ENCODE measurements at places on chromosomes 6 and 20.

DNA sequence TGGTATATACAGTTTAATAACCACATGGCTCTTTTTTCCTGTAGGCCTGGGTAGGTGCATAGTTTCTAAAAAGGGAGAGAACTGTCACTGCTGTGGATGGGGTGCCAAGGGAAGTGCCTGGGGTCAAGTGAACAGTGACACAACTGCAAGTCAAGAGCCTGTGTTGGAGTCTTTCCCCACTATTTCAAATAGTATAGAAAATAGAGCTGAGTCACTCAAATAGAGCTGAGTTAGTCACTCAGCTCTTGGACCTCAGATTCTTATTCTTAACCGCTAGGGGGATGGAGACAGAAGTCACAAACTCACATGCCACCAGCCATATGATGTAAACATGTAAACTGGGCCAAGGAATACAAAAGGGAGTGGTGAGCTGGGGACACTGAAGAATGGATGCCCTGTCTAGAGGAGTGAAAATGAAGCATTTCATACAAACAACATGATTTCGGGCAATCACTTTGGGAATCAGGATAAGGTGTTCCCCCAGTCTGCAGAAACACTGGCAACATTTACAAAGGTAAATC, 2.1 kb downstream of the NQO2 start:
- peak; percentile 93 for DNase-seq
- H3K27ac ChIP-seq = no peak overlapping the region
- H3K4me3 ChIP-seq = no peak overlapping the region
- H3K4me1 ChIP-seq = peaks cover 13% of the 10 kb centered on the region

DNA sequence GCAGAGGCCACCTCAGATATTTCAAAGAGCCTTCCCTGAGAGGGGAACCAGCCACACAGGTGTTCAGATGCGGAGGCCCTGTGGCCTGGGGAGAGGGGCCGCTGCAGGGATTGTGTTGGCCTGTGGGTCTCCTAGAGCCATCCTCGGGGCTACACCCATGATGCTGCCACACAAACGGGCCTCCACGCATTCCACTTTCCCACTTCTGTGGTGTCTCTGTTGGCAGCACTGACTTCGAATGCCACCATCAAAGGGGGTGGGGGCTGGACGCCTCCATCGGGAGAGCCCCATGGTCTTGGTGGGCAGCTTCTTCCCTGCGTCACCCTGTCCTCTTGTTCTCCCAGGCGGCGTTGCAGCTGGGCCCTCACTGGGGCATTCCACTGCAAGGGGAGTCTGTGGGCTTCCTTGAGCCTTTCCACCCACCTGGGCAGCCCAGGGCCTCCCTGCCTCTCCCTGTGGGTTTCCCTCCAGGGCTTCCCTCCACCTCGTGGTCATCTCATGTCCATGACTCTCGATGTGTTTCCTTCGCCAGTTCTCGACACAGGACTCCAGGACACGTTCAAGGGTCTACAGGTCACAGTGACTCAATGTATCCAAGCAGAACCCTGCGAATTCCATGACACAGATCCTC, 145.5 kb downstream of the ERMARD start:
- H3K27me3 ChIP-seq = no peaks in the 10 kb centered on the region
- DNase-seq = peak; percentile 45
- H3K4me3 ChIP-seq = no peak overlapping the region
- H3K27ac ChIP-seq = no peak overlapping the region
- no peaks in the 10 kb centered on the region for H3K4me1 ChIP-seq

- H3K36me3 ChIP-seq = no peaks in the 10 kb centered on the region
- H3K27me3 ChIP-seq = no peaks in the 10 kb centered on the region
- no peak overlapping the region for H3K27ac ChIP-seq
- no peaks in the 10 kb centered on the region for H3K4me1 ChIP-seq
- no peak overlapping the region for H3K4me3 ChIP-seq
Observed at GRCh38 chr6:79861023-79861422, 86.3 kb downstream of the ELOVL4 start.

DNA sequence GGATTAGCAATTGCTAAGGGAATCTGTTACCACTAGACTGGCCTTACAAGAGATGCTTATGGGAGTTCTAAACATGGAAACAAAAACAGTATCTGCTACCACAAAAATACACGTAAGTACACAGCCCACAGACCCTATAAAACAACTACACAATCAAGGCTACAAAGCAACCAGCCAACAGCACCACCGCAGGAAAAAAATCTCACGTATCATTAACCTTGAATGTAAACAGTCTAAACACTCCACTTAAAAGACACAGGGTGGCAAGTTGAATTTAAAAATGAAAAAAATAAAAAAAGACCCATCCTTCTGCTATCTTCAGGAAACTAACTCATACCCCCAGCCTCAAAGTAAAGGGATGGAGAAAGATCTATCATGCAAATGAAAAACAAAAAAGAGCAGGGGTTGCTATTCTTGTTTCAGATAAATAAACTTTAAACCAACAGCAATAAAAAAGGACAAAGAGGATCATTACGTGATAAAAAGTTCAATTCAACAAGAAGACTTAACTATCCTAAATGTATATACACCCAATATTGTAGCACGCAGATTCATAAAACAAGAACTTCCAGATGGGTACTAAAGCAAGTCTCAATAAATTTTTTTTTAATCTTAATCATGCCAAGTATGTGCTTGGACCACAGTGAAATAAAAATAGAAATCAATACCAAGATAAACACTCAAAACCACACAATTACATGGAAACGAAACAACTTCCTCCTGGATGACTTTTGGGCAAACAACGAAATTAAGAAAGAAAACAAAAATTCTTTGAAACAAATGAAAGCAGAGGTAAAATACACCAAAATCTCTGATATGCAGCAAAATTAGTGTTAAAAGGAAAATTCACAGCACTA, 52.3 kb downstream of the RNGTT start:
- H3K4me3 ChIP-seq = no peak overlapping the region
- no peaks in the 10 kb centered on the region for H3K36me3 ChIP-seq
- DNase-seq = no peak
- no peak overlapping the region for H3K27ac ChIP-seq
- no peaks in the 10 kb centered on the region for H3K4me1 ChIP-seq

GRCh38 chr6:168180548-168181011, 101.6 kb upstream of the FRMD1 start:
- no peaks in the 10 kb centered on the region for H3K27me3 ChIP-seq
- H3K4me1 ChIP-seq = no peaks in the 10 kb centered on the region
- H3K4me3 ChIP-seq = no peak overlapping the region
- DNase-seq = no peak
- H3K36me3 ChIP-seq = no peaks in the 10 kb centered on the region

DNA sequence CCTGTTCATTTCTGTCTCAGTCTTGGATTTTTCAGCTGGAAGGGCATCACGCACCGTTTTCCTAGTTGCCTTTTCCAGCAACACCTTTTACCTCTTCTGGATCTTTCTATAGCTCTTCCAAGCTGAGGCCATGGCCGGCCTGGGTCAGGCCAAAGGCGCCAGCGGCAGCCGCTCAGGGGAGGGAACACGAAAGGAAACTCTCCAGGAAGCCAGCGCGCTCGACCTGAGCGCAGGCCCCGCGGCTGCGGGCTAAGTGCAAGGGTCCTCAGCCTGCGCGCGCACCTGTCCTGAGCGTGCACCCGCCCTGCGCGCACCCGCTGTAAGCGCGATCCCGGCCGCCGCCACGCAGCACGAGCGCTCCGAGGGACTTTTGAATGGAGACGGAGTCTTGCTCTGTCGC, 43.8 kb upstream of the TMEM181 start:
- no peak overlapping the region for H3K27ac ChIP-seq
- no peak overlapping the region for H3K4me3 ChIP-seq
- no peaks in the 10 kb centered on the region for H3K36me3 ChIP-seq
- DNase-seq = peak; percentile 42
- peaks cover 18% of the 10 kb centered on the region for H3K27me3 ChIP-seq
- peaks cover 12% of the 10 kb centered on the region for H3K4me1 ChIP-seq

DNA sequence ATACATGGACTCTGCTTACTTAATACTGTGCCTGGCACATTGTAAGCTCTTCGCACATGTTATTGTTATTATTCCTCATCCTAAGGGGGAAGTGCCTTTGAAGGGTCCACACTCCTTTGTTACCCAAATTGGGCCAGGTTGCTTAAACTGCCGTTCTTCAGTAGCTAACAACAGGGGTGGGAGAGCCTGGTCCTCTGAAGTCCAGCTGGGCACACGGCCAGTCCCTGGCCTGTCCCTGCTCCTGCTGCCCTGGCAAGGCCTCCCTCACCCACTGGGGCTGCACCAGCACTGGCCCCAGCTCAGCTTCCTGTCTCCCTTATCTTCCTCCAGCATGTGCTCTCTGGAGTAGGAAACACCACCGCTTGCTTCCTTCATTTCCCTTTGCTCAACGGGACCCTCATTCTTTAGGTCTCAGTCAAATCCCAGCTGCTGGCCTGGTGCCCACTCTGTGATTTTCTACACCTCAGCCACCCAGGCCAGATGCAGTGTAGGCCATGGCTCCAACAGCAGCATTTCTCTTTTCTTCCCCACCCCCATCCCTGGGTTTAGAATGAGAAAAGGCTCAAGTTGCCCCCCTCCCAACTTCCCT, 5.5 kb upstream of the PROCR start:
- H3K36me3 ChIP-seq = no peaks in the 10 kb centered on the region
- H3K4me1 ChIP-seq = peaks cover under 1% of the 10 kb centered on the region
- no peak overlapping the region for H3K27ac ChIP-seq
- H3K4me3 ChIP-seq = no peak overlapping the region
- no peaks in the 10 kb centered on the region for H3K27me3 ChIP-seq
- no peak for DNase-seq

DNA sequence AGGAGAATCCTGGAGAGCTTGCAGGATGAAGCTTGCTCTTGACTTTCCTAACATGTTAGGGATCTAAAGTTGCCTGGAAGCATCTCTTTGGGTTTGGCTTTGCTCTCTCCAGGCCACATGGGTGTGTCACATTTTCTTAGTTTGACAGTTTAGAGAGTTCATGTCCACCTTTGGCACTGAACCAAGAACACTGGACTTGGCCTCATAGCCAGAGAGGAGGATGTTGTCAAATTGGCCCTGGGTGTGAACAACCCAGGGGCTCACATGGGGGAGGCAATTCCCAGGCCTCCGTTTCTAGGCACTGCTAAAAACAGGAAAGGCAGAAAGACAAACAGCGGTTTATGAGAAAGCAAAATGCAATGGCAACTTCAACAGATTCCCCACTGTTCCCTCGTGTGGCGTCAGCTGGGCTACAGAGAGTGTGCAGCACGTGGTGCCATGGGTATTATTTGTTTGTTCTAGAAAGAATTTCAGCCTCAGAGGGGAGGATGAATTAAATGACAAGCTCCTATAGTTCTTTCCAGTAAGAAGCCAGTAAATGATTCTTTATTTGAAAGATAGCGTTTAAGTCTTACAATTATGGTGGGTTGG, 93.9 kb downstream of the CLIC5 start:
- no peaks in the 10 kb centered on the region for H3K4me1 ChIP-seq
- no peaks in the 10 kb centered on the region for H3K36me3 ChIP-seq
- no peak overlapping the region for H3K4me3 ChIP-seq
- H3K27me3 ChIP-seq = no peaks in the 10 kb centered on the region

GRCh38 chr20:53707371-53708055, 113.9 kb upstream of the ZNF217 start:
- H3K27ac ChIP-seq = peak overlapping the region; percentile 90
- no peaks in the 10 kb centered on the region for H3K36me3 ChIP-seq
- H3K4me3 ChIP-seq = peak overlapping the region; percentile 41

- DNase-seq = no peak
Observed at GRCh38 chr6:46893648-46894047, 28.1 kb downstream of the ADGRF5 start.

- H3K27me3 ChIP-seq = no peaks in the 10 kb centered on the region
- no peaks in the 10 kb centered on the region for H3K36me3 ChIP-seq
- H3K4me1 ChIP-seq = peaks cover 6% of the 10 kb centered on the region
- H3K4me3 ChIP-seq = no peak overlapping the region
Observed at GRCh38 chr20:50231854-50232253, 41.2 kb downstream of the CEBPB start.

DNA sequence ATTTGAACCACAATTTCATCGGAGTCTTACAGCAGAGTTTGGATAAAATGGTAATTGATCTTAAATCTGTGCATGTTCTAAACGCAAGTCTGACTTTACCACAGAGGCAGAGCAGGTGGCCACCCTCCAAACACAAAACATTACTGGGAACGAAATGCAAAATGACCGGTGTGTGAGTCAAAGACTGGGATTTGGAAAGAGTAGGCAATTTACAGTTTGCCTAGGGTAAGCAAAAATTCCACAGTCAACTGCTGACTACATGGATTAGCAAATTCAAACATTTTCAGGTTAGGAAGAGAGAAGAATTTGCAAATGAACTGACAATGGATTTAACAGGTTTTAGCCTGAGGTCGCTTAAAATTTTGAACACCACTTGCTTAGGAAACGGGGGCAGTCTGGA, 444.4 kb downstream of the HDGFL1 start:
- peak; percentile 26 for DNase-seq
- no peaks in the 10 kb centered on the region for H3K36me3 ChIP-seq
- no peak overlapping the region for H3K27ac ChIP-seq
- H3K4me3 ChIP-seq = no peak overlapping the region
- no peaks in the 10 kb centered on the region for H3K27me3 ChIP-seq

GRCh38 chr6:26401389-26401986, 587 bp upstream of the BTN3A1 start:
- H3K4me3 ChIP-seq = peak overlapping the region; percentile 84
- H3K27me3 ChIP-seq = no peaks in the 10 kb centered on the region
- H3K36me3 ChIP-seq = no peaks in the 10 kb centered on the region
- H3K4me1 ChIP-seq = peaks cover 10% of the 10 kb centered on the region
- DNase-seq = no peak

GRCh38 chr6:72035966-72036365, 149.6 kb downstream of the RIMS1 start:
- H3K27ac ChIP-seq = no peak overlapping the region
- H3K4me1 ChIP-seq = no peaks in the 10 kb centered on the region
- H3K27me3 ChIP-seq = no peaks in the 10 kb centered on the region
- H3K4me3 ChIP-seq = no peak overlapping the region

- H3K27ac ChIP-seq = no peak overlapping the region
- DNase-seq = peak; percentile 71
- no peaks in the 10 kb centered on the region for H3K36me3 ChIP-seq
Observed at GRCh38 chr20:21613512-21613911, 92.0 kb upstream of the PAX1 start.
